Activated B cell treated with CpG ODN at 0.5 μM for 24 hours (primary cell): ENCODE measurements at places on chromosomes 6 and 20.

GRCh38 chr6:130810307-130811030 lies 16.7 kb upstream of the SMLR1 start:
- no peak for DNase-seq

DNA sequence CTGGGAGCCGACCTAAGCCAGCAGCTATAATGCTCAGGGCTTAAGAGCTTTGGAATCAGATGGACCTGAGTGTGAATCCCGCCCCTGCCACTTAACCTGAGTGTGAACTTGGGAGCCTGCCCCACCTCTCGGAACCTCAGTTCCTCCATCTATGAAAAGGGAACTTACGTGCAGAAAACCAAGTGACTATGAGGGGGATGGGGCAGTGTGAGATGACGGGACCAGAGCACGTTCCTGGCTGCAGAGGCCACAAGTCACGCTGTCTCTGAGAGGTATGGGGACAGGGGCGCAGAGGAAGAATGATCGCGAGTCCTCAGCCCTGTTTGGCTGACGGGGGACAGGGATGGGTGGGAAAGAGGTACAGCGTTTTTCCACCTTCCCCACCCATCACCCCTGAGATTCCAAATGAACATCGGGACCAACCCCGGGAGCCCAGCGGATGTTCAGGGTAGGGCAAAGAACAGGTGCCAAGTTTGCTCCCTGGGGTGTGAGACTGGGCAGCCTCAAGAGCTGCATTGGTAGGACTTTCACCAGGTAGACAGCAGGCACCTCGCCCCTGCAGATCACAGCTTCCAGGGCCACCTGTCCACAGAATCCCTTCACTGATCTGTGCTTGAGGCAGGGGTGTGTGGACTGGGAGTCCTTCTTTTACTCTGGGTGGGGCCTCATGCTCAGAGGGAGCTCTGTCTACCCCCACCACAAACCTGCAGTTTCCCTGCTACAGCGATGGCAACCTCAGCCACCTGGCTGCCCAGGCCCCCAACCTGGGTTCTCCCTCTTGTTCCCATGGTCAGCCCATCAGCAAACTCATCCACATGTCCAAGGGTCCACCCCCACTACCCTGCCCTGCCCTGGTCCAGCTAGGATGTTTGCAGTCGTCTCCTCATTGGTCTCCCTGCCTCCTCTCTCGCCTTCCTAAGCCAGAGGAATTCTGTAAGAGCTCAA lies 85.8 kb downstream of the CEBPB start:
- DNase-seq, result no peak

- no peak for DNase-seq
Observed at GRCh38 chr6:86477500-86478148, 459.7 kb upstream of the HTR1E start.

DNA sequence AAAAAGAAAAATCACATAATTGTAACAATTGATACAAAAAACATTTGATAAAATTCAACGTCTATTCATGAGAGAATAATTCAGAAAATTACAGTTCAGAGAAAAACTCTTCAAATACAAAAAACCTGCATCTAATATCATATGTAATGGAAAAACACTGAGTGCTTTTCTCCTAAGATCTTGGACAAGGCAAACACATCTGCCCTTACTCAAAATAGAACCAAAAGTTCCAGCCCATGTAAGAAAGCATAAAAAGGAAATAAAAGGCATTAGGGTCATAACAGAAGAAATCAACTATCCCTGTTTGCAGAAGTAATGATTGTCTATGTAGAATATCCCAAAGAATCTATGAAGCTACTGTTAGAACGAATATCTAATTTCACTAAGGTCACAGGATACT lies 721.4 kb downstream of the RFPL4B start:
- DNase-seq, result no peak

GRCh38 chr20:33503564-33503963 lies 13.7 kb downstream of the CBFA2T2 start:
- no peak for DNase-seq

GRCh38 chr6:113089056-113089455 lies 741.9 kb downstream of the RFPL4B start:
- DNase-seq, result no peak

GRCh38 chr20:48908656-48909319 lies 12.7 kb upstream of the ARFGEF2 start:
- DNase-seq, result no peak

DNA sequence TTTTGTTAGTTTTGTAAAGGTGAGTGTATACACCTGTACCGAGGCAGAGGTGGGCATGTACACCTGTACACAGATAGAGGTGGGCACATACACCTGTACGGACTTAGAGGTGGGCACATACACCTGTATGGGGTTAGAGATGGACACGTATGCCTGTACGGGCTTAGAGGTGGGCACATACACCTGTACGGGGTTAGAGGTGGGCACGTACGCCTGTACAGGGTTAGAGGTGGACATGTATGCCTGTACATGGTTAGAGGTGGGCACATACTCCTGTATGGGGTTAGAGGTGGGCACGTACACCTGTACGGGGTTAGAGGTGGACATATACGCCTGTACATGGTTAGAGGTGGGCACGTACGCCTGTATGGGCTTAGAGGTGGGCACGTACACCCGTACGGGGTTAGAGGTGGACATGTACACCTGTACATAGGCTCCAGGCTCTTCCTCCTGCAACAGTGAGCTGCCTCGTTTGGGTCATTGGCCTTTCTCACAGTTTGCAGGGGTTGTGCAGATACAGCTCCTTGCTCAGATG lies 63.7 kb downstream of the PHACTR3 start:
- DNase-seq, result no peak

GRCh38 chr6:106146852-106147351 lies 60.8 kb downstream of the PRDM1 start:
- DNase-seq, result no peak

DNA sequence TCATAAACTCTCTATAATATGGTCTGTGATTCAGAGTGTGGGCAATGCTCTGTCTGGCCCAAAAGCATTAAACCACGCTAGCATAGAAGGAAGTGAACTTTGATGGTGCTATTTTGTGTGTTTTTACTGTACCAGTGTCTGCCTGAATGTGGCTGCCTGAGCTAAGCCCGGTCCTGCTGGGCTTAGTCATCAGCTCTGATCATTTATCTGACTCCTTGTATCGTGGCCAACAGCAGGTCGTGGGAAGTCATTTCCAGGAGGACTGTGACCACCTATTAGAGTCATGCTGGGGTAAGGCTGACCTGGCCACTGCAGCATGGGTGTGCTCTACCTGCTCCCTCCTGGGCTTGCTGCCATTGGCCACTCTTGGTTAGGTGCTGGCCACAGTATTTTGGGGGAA lies 239.1 kb upstream of the CEP162 start:
- DNase-seq, result no peak

- DNase-seq, result no peak
Observed at GRCh38 chr6:138431256-138432062, 27.4 kb downstream of the HEBP2 start.

GRCh38 chr6:84546427-84546914 lies 217.9 kb downstream of the TBX18 start:
- no peak for DNase-seq

DNA sequence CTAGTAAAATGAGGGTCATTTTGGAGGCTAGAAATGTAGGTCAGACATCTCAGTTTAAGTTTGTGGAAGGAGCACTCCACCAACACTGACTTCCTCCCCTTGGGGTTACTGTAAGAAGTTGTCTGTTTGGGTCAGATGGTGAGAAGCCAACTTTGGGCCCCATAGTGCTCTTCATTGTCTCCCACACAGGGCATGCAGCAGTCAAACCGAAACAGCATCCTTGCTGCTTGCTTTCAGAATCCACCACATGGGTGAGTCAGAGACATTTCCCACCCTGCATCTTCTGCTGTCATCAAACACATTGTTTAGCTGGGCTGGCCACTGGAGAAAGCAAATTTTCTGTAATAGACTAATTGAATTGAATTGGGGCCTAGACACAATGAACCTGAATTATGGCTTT lies 16.8 kb downstream of the IL17F start:
- DNase-seq, result no peak

- no peak for DNase-seq
Observed at GRCh38 chr20:25571817-25572216, 13.5 kb downstream of the NINL start.

DNA sequence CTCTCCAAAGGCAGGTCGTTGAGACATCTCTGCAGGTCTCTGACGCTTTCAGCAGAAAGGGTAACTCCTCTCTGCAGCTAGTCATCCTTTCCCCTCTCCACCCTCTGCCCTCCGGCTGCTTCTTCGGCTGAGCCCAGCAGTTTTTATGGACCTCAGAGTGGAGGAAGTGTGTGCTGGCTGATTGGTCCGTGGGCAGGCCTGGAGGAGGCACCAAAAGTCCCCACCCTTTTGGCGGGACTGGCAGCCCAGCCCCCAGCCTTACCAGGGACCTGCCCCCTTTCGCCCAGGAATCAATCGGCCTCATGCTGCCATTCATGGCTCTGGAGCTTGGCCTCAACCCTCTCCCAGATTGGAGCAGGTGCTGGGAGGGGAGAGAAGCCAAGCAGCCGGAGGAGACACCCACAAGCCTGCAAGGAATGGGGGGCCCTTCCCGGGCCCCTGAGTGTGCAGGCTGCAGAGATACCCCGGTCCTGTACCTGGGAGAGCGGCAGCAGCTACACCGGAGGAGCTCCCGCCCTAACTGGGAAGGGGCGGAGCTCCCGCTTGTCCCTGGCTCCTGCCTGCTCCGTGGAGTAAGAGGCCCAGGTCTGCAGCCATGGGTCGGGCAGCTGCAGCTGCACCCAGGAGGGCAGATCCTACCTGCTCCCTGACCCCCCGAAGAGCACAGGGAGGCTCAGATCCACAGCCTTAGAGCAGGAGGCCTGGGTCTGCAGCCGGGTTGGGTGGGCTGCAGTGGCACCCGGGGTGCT lies 170.3 kb upstream of the SOX4 start:
- no peak for DNase-seq

DNA sequence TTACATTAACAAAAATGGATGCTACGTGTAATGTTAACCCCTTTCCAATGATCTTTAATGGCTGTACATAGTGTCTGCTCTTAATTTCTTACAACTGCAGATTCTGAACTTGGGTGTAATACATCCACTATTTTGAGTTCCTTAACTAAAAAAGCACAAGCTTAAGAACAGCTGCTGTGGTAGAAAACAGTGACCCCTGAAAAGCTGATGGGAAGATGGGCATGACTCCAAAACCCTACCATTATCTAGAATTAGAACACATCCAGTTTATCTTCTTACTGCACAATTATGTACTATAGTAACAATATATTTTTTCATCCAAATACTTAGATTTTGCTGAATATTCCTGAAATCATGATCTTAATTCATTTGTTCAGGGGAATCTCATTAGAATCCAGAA lies 49.3 kb downstream of the LYRM4 start:
- no peak for DNase-seq

DNA sequence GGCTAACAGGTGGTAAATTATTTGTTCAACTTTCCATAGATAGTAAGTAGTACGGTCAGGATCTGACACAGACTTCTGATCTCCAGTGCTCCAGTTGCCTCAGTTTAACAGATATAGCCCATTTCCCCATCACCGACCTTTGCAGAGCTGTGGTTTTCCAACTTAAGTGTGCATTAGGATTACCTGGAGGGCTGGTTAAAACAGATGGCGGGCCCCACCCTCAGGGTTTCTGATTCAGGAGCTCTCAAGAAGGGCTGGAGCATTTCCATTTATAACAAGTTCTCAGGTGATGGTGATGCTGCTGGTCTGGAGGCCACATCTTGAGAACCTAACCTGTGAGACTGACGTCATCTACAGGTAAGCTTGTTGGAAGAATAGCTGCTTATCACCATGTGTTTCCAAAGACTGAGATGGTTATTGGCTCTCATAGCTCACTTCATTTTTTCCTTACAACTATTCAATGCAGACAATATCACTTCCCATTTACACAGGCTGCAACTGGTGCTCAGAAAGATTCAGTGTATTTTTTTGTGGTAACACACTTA lies 360.1 kb upstream of the CHD6 start:
- DNase-seq, result no peak

DNA sequence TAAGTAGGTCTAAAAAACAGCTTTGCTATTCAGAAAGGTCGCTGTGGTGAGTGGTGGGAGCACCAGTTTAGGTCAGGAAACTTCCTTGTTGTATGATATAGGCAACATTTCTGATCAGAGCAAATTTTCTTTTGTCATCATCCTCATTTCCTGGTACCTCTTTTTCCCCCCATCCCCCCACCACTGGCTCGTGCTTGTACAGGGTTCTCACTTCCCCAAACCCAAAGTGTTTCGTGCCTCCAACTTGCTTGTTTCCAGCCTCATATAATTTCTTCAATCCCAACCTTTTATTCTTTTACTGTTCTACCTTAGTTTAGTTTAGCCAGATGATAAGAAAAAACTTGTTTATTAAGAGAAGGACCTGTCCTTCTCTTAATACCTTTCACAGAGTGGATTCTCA lies 209.4 kb upstream of the JAG1 start:
- DNase-seq, result no peak

GRCh38 chr6:107488174-107488874 lies 1.6 kb upstream of the SOBP start:
- no peak for DNase-seq

DNA sequence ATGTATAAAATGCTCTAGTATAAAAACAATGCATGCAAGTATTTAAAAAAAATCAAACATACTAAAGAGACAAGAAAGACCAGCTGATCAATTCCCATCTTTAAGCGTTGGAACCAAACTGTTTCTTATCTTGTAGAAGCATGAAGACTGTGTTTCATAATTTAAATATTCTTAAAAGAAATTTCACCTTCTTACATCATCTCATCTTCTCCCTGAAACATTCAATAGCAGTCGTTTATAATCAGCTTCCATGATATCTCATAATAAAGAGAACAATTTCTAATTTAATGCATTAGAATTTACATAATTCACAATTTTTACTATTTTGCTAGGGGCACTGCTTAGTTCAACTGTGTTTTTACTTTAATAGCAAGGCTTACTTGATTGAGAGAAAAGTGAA lies 468.1 kb upstream of the MARCKS start:
- no peak for DNase-seq

DNA sequence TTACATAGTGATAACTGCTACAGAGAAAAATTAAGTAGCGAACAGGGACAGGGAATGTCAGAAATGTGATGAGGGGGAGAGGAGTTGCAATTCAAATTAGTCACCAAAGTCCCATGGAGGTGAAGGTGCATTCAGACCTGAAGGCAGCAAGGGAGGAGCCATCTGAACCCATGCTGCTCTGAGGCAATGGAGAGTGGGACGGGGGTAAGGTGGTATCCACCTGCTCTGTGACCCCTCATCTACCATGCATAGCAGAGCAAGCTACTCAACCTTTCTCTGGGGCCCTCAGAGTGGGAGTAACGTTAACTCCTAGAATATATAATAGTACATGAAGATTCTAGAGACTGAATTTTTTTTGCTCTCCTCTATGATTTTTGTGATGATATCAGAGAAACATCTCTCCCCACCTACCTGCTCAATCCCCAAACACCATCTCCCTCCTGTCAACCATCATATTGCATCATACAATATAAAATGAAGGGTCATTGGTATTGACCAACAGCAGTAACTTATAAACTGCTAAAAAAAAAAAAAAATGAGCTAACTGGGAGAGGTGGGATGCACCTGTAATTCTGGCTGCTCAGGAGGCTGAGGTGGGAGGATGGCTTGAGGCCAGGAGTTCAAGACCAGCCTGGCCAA lies 16.6 kb upstream of the SCML4 start:
- DNase-seq, result no peak

- no peak for DNase-seq
Observed at GRCh38 chr6:131132360-131132759, 2.9 kb upstream of the AKAP7 start.

- no peak for DNase-seq
Observed at GRCh38 chr20:48635791-48636267, 192.0 kb downstream of the PREX1 start.
